ENCODE measurements at places on chromosomes 5 and 9. TPM values are rescaled to one million over a fixed set of nuclear protein-coding genes. Genes with fewer than 3 reads are reported as not detected.

QRFP gene
- total RNA-seq: not detected

TMEM252 gene
- total RNA-seq: not detected

SPATA31D4 gene
- not detected for total RNA-seq

GRCh38 chr5:123976379-123977033 is 464.5 kb downstream of the CSNK1G3 start:
- no peak for DNase-seq

- DNase-seq: no peak
Measured at GRCh38 chr5:71564895-71565294, 22.2 kb upstream of the MCCC2 start.

GRCh38 chr5:133317558-133317957 is 265.7 kb downstream of the HSPA4 start:
- DNase-seq: no peak

- DNase-seq: peak; percentile 51
Measured at GRCh38 chr9:93159601-93160471, 24.1 kb upstream of the WNK2 start.

- DNase-seq: no peak
Measured at GRCh38 chr5:141865406-141865805, 12.8 kb downstream of the PCDH1 start.
